ENCODE measurements at places on chromosomes 3 and 15.

DNA sequence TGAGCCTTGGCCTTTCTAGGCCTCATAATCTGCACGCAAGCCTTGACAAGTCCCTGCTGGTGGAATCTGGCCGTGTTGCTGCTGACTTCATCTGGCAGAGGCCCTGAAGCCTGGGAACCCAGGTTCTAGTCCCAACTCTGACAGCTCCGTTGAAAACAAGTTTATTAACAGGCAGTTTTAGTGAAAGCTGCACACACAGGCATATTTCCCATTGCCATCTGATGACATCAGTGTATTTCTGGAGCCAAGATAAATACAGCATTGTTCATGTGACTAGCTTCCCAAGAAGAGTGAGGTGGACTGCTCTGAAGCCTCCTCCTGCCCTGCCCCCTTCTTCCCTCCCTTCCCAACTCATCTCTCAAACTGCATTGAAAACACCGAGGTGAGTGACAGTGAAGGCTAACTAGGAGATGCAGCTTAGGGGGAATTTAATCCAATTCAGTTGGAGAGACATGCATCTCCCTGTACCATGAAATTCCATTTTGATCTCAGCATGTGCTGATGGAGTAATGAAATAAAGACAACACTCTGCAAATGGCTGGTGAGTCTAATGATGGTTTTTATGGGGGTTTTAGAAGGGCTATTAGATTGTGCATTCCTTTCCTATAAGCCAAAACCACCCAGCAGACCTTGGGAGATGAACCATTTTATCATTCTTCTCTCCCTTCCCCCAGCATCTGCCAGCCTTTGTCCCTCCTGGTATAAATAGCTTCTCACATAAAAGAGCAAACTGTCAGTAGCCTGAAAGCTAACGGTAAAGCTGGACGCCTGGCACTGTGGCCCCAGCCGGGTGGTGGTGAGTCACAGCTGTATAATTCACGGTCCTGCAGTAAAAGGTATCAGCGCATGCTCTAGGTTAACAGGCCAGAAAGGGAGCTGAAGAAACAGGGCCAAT, 38.0 kb downstream of the PRICKLE2 start:
- peak; percentile 46 for DNase-seq

GRCh38 chr15:47577000-47577399, 140.3 kb upstream of the SEMA6D start:
- DNase-seq = no peak

GRCh38 chr3:45666757-45667431, 22.3 kb upstream of the SACM1L start:
- no peak for DNase-seq

DNA sequence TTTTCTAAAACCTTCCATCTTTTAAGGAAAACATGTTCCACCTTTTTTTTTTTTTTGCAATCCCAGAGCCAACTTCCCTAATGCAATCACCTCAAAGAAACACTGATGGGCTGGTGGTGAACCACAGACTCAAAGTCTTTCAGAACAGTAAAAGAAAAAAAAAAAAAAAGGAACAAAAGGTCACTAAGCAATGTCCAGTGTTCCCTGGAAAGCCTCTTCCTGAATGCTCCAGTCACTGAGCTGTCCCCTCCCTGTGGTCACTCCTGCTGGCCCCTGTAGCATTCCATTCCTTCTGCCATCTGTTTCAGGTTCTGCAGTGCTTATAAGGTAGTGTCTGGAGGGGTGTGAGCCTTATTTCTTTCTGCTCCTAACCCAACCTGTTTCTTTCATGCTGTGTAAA, 53.3 kb downstream of the AAGAB start:
- no peak for DNase-seq

DNA sequence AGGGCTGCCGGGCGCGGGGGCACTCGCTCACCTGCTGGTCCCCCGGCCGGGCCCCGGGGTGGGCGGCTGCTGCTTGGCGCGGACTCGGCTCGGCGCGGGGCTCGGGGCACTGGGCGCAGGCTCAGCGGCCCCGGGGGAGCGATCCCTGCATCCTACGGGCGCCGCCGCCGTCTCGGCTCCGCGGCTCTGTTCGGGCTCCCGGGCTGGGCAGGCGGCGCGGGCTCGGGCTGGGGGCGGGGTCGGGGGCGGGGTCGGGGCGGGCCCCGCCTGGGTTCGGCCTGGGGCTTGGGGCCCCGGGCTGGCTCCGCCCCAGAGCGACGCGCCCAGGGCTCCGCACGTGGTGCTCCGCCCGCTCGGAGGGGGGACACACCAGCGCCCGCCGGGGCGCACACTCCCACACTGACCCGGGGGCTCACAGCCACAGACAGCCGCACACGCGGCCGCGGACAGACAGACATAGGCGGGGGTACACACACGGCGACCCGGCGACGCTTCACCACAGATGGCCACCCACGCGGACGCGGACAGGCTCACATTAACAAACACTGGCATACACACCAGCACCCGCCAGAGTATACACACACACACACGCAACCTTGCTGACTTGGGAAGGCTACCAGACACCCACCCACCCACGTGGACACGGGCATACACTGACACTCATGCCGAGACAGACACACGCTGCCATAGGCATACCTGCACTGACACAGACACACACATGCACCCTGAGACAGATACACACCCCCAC, at the start of gene SCN5A:
Gene SCN5A, minus strand, starts transcription at position 188 of the 748 bp plus-strand sequence. CDS start 16,380 bp downstream, outside the sequence.
- DNase-seq = peak; percentile 8

GRCh38 chr15:23472033-23472432, 25.0 kb upstream of the GOLGA6L2 start:
- DNase-seq = no peak

DNA sequence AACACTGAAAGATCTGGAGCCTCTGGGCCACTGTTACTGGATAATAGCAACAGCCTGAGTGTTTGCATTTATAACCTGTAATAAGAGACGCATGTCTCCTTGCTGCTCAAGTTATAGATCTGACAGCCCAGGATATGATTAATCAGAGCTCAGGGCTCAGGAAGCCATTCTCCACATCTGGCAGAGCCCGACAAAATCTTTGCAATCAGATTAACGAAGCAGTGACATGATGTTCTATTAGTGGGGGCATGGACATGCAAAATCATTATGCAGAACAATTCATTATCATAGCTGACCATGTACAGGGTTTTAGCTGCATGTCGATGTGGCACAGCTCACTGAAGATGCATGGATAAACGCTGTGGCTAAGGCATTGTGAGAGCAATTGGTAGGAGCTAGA, 730.3 kb downstream of the ZNF385D start:
- no peak for DNase-seq

DNA sequence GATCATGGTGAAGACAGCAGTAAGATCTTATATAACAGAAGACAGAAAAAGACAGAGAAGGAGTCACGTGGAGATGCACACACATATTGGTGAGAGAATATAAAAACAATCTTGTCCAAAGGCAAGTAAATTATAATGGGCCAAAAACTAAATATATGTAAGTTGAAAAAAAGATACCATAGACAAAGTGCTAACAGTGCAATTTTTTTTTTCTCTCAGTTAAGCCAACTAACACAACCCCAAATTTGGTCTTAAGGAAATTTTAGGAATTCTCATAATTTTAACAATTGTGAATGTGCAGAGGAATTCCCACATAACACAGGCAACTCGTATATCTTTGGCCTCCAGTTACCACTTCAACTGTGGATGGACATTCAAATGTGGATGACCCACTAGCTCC, 432.2 kb downstream of the SOX2 start:
- DNase-seq = no peak

GRCh38 chr3:53806182-53807116, 39.8 kb downstream of the CHDH start:
- DNase-seq = peak; percentile 73

GRCh38 chr3:121718205-121718846, 31.2 kb downstream of the GOLGB1 start:
- no peak for DNase-seq

- DNase-seq = no peak
Observed at GRCh38 chr3:148084931-148085330, 612.8 kb upstream of the AGTR1 start.

DNA sequence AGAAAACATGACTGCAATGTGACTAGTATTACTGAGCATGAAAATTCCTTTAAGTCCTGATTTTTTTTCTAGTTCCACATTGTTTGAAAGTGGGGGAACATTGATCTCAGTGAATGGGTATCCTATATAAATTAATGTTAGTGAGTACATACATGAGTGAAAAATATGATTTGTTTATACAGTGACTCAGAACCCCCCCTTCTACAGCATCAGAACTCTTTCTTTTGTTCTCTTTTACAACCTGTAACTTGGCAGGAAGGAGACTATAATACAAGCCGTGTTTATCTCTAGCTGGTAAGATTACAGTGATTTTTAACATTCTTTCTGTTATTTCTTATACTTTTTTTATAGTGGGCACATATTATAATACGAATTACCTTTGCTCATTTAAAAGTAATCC, 384.7 kb downstream of the PDCD6IP start:
- peak; percentile 14 for DNase-seq

GRCh38 chr3:26625187-26625586, 2.6 kb downstream of the LRRC3B start:
- DNase-seq = no peak

Data from DMS53 (cell line).